Small intestine (tissue), 16 donors: ENCODE measurements at places on chromosomes 5 and 9.

DNA sequence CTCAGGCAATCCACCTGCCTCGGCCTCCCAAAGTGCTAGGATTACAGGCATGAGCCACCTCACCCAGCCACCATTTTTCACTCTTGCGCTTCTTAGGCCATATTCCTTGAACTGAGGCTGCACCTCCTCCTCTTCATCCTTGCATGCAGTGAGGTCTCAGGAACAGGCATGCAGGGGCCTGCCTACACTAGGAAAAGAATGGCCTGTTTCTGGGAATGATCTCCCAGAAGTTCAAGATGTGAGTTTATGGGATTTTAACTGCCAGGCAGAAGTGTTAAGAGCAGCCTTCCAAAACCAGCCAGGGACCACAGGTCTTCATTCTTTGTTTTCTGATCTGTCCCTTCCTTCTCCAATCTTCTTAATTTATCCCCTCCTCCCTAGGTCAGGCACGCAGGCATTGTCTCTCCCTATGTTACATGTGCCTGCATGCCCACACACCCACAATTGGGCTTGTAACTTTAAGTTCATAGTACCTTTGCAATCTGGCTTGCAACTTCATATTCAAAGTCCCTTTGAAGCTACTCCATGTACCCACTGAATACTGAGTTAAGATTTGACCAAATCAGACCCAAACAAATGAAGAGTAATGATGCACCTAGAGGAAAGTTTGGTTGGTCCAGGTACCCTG lies 10.5 kb upstream of the HSPA4 start:
- H3K4me3 ChIP-seq, result no peak overlapping the region
- H3K27me3 ChIP-seq, result no peaks in the 10 kb centered on the region
- DNase-seq, result no peak
- no peaks in the 10 kb centered on the region for H3K4me1 ChIP-seq
- H3K27ac ChIP-seq, result no peak overlapping the region

DNA sequence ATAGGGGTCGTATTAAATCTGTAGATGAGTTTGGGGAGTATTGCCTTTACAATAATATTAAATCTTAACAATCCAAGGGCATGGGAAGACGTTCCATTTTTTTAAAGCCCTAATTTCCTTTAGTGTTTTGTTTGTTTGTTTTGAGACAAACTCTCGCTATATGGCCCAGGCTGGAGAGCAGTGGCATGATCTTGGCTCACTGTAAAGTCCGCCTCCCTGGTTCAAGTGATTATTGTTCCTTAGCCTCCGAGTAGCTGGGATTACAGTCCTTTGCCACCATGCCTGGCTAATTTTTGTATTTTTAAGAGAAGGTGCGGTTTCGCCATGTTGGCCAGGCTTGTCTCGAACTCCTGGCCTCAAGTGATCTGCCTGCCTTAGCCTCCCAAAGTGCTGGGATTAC lies 19.9 kb downstream of the NIPBL start:
- DNase-seq, result no peak
- H3K4me1 ChIP-seq, result no peaks in the 10 kb centered on the region
- H3K27me3 ChIP-seq, result no peaks in the 10 kb centered on the region
- H3K27ac ChIP-seq, result no peak overlapping the region

GRCh38 chr5:132019857-132020555 lies 8.5 kb upstream of the ACSL6 start:
- no peak for DNase-seq
- no peaks in the 10 kb centered on the region for H3K4me1 ChIP-seq
- H3K36me3 ChIP-seq, result no peaks in the 10 kb centered on the region
- H3K4me3 ChIP-seq, result no peak overlapping the region
- H3K27me3 ChIP-seq, result no peaks in the 10 kb centered on the region

- no peak overlapping the region for H3K27ac ChIP-seq
- no peaks in the 10 kb centered on the region for H3K27me3 ChIP-seq
- H3K4me3 ChIP-seq, result no peak overlapping the region
- DNase-seq, result no peak
- H3K36me3 ChIP-seq, result no peaks in the 10 kb centered on the region
These were observed 6.9 kb upstream of the GSN start for GRCh38 chr9:121261107-121261460.

DNA sequence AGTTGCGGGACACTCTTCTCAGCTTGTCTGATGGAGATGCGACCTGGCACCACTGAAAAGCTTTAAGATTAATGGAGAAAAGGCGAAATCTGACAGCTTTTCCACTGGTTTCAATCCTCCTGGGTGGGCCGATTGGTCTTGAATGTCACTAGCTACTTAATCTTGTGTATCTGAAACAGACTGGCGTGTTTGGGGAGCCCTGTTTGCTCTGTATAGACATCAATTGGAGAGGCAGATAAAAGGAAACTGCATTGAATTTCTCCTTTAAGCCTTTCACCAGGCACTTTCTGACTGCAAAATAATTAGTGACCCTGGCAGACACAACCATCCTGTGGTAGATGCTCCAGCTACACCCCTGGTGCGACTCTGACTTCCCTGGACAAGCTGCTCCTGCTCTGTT lies 224.2 kb downstream of the NDUFS4 start:
- no peaks in the 10 kb centered on the region for H3K27me3 ChIP-seq
- no peaks in the 10 kb centered on the region for H3K4me1 ChIP-seq
- no peaks in the 10 kb centered on the region for H3K36me3 ChIP-seq
- no peak for DNase-seq

GRCh38 chr9:30575691-30576090 lies 1808.8 kb upstream of the ACO1 start:
- H3K4me1 ChIP-seq, result no peaks in the 10 kb centered on the region
- DNase-seq, result no peak
- H3K4me3 ChIP-seq, result no peak overlapping the region
- no peaks in the 10 kb centered on the region for H3K27me3 ChIP-seq
- H3K36me3 ChIP-seq, result no peaks in the 10 kb centered on the region

DNA sequence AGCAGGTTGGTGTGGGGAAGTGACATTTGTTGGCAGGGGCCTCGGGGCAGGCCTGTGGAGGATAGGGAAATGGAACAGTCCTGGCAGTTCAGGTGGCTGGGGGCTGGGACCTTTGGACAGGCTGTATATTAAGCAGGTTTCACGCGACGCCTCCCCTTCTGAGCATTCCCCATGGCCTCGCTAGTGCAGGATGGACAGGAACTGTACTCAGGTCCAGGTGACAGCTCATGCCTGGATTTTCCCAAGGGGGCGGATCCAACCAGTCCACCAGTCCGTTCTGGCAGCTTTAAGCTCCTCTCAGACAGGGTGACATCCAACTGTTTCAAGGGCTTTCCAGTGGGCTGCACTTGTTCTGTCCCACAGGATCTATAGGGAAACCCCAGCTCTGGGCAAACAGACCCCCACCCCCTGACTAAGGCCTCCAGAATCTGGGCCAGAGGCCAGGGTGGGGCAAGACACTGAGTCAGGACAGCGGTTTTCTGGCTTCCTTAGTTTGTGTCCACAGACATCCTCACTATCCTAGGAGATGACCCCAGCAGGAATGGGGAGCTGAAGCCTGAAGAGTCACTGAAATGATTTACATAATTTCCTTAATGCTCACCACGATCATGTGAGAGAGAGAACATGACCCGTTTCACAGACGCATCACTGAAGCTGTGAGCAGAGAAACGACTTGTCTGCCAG lies 20.9 kb downstream of the CSF2 start:
- peaks cover 3% of the 10 kb centered on the region for H3K4me1 ChIP-seq
- no peaks in the 10 kb centered on the region for H3K36me3 ChIP-seq
- H3K27ac ChIP-seq, result no peak overlapping the region
